Anterior cingulate cortex (tissue), 58 donors: ENCODE measurements at places on chromosomes 4 and X.

DNA sequence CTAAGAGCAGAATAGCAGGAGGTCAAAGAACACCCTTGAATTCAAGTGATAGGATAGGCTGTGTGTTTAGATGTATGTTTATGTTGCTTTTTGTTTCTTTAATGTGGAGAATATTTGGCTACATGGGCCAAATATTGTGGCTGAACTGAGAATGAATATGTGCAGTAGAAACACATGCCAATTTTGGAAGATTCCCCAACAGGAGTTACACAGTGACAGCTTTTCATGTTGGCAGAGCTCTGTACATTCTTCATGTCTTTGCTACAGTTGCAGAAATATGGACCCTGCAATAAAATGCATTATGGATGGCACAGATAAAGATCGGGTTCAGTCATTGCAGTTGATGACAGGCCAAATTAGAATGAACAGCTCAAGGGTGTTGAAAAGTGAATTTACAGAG, 82.8 kb upstream of the SLC4A4 start:
- no peak for DNase-seq

DNA sequence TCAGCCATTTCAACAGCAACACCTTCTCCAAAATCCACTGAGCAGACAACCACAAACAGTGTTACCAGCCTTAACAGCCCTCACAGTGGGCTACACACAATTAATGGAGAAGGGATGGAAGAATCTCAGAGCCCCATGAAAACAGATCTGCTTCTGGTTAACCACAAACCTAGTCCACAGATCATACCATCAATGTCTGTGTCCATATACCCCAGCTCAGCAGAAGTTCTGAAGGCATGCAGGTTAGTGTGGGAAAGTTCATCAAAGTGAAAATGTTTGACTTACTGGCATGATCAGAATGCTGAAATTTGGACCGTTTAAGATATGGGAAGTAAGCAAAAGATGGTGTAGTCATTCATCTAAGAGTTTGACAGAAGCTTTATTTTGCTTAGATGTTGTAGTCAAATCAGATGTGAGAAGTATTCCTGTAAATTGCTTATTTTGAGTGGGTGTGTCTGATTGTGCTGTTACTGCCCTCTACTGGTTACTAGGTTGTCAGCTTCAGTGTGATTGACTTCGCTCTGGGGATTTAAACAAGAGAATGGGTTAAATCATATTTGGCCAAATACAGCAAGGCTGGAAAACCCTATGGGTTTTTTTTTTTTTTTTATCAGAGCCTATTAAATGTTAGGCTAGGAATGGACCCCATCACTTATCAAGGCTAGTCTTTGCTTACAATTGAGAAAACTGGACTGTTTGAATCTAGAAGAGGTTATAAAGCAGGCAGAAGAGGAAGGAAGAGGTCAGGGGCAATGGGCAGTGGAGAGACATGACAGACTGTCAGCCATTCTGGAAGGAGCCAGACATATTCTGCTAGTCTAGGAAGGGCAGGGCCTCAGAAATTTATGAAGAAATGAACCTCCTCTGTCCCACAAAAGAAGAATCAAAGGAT, 130.3 kb downstream of the DIPK2B start:
- no peak for DNase-seq

DNA sequence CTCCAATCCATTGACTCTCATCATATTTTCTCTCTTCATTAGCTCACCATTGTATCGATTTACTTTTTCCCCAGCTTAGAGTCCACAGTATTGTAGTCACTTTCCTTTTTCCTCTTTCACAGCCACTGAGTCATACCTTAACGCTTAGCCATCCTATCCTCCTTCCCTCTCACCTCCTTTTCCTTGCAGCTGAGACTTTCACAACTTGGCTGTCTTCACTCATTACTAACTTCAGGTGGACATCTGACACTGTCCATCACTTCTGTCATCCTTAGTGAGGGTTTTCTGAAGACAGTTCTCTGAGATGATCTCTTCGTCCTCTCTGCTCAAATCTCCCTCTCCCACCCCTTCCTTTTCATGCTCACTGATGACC, 70.5 kb upstream of the ESX1 start:
- DNase-seq: no peak

DNA sequence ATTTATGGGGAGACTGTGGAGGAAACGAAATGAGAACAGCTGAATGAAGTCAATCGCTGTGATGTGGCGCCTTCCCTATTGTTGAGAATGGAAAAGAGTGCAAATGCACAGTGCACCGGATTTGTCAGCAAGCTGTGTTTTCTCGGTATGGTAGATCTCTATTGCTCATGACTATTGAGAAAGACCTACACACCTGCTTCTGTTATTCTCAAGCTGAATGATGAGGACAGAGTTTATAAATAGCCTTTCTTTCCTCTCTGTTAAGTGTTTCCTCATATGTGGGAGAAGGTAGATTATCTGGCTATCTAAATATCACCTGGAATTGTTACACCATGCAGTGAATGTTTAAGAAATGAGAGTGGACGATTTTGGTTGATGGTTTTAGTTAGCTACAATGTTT, 650.7 kb downstream of the IL1RAPL1 start:
- DNase-seq: no peak

DNA sequence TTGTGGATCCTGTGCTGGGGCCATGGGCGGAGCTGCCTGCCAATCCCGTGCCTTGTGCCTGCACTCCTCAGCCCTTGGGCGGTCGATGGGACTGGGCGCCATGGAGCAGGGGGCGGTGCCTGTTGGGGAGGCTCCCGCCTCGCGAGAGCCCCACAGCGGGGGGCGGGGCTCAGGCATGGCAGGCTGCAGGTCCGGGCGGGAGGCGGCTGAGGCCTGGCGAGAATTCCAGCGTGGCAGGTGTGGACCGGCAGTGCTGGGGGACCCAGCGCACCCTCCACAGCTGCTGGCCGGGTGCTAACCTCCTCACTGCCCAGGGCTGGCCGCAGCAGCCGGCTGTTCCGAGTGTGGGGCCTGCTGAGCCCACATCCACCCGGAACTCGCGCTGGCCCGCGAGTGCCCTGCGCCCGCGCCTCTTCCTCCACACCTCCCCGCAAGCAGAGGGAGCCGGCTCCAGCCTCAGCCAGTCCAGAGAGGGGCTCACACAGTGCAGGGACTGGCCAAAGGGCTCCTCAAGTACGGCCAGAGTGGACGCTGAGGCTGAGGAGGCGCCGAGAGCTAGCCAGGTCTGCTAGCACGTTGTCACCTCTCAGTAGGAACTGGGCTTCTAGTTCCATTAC, 85.9 kb downstream of the GBA3 start:
- DNase-seq: no peak

GRCh38 chr4:102819588-102820365, 7.6 kb downstream of the UBE2D3 start:
- DNase-seq: no peak

DNA sequence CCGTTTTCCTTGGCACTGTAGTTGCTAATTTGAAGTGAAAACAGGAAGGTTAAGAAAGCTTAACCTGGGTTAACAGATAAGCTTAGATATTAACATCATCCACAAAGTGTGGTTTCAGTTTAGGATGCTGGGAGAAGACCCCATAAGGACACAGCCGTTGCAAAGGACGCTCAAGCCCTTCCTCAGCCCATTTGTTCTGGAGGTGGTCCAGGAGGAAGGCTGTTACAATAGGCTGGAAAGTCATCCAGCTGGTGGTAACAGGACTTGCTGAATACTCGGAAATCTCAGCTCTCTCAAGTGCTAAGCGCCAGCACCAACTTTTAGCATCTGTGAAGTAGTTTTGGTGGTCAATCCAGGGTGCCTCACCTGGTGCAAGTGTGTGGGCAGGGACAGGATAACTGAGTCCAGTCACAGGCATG, 14.2 kb downstream of the CHST7 start:
- no peak for DNase-seq

- DNase-seq: no peak
Measured at GRCh38 chrX:38699696-38700095, 101.6 kb upstream of the MID1IP1 start.

DNA sequence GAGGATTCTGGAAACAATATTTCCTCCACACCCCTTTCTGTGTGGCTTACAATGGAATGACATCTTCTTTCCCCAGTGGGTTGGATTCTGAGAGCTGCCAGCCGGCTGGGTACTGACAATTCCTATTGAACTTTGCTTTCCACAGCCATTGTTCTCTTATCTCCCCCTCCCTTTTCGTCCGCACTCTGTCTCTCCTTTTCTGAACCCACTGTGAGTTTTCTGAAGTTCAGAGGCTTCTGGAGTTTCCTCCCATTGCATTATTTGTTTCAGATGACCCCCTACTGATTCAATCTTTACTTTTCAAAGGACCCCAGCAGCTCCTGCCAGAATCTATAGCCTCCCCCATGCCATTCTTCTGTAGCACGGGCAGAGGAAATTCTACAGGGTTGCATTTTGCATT, 10.4 kb downstream of the SMPX start:
- no peak for DNase-seq

DNA sequence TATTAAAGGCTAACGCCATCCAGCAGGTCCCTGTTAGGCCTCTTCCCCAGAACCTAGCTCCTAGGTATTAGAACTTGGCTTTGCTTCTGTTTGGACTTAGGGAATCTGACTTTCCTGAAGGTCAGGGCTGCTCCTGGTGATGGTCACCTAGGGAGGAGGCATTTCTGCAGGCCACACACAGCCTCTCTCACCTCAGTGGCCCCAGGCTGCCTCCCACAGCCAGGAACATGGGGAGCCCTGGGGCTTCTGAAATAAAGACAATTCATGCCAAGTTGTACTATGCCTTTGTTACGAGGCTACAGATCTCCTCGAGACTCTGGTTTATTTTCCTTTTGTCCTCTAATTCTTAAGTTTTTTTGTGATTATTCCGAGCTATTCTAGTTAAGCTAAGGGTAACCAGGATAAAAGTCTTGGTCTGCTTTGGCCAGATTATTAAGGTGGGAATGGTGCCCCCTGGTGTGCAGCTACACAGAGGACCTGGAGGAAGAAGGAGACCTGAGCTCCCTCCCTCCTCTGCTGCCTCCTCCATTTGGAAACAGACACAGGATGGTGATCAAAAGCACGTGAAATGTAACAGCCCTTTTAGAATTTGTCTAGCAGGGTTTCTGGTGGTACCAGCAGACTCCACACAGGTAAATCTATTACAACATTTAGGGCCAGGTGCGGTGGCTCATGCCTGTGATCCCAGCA, 131.0 kb downstream of the DCLK2 start:
- no peak for DNase-seq

DNA sequence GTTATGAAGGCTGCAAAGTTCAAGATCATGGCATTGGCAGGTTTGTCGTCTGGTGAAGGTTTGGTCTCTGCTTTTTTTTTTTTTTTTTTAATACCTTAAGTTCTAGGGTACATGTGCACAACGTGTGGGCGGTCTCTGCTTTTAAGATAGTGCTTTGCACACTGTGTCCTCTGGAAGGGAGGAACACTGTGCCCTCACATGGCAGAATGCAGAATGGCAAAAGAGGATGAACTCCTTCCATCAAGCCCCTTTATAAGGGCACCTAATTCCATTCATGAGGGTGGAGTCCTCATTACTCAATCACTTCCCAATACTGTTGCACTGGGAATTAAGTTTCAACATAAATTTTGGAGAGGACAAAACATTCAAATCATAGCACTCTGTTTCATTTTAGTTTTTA, 101.4 kb downstream of the GLRA2 start:
- no peak for DNase-seq

DNA sequence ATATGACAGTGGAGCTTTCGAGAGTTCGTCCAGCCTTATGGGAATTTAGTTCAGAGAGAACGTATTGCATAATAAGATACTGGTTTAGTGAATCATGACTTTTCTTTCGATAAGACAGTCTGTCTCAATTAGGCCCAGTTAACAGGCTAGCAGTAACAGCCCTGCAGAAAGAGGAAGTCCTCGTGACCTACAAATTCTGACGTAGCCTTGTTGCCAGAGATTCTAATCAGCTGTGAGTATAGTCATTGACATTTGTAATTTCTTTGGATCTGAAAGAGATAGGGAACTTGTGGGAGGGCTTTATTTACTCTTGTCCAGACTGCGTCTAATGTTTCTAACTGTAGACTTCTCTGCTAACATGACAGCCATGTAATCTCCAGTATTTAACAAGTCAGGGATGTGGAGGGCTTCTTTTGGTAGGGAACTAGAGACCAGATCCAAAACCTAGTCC, 15.8 kb downstream of the ART3 start:
- no peak for DNase-seq

GRCh38 chr4:127782275-127783025, at the start of gene HSPA4L:
Gene HSPA4L, plus strand, starts transcription at chr4:127782322. Its CDS starts 229 bp downstream, at chr4:127782551.
- peak; percentile 53 for DNase-seq

DNA sequence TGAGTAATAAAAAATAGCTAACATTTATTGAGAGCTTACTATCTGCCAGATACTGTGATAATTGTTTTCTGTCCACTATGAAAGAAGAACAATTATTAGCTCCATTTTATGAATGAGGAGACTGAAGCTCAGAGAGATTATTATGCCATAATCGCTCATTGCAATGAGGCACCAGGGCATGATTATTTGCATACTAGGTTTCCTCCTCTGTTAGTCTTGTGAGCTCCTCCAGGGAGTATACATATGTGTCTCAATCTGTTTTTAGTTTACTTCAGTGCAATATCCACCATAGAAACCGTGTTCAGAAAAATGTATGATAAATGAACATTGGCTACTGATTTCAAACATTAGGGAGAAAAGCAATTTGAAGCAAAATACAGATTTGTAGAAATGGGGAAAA, 139.4 kb upstream of the OTUD4 start:
- no peak for DNase-seq

DNA sequence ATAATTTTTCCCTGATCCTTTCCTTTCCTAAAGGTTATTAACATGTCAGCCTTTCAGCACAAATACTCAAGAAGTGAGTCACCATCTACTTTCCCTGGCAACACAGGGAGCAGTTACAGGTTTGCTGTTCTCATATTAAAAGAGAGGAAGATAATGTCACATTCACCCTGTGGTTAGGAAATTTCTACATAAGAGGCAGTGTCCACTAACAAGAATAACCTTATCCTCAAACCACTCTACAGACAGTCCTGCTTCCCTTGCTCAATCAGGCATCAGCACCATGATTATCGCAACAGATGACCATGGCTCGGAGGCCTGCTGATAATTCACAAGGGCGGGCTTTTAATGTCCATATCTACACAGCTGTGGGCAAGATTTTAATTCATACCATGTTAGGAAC, 30.9 kb downstream of the RNF150 start:
- no peak for DNase-seq

DNA sequence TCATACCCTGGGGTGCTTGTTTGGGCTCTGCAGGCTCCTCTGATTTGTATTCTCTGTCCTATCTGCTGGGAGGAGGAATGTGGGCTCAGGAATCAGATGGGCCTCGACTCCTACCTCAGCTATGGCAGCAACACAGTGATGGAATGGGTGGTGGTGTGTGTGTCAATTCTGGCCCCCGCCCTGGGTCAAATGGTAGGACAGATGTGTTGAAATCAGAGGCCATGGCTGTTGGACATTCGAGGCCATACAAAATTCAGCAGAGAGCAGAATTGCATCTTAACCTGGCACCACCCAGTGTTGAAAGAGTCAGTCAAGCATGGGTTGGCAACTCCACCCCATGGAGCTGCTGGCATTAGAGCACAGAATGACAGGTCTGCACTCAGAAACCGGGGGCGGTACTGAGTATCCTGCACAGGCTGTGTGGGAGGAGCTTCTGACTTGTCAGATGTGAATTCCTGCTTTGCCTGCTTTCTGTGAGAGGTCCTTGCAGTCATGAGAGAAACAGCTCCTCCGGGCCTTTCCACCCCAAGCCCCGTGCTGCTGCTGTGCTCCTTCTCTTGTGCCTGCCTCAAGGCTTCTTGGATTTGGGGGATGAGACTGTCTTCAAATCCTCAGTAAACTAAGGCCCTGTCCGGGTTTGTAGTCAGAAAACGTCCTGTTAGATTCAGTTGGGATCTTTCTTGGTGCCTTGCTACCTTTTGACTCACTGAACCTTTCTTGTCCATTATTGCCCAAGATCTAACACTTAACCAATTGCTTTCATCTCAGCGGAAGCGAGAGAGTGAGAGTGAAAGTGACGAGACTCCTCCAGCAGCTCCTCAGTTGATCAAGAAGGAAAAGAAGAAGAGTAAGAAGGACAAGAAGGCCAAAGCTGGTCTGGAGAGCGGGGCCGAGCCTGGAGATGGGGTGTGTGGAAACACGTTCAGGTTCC, 13.0 kb downstream of the DKC1 start:
- no peak for DNase-seq
